Lower lobe of right lung (tissue), 2 donors: ENCODE measurements at places on chromosomes 2 and 18. TPM values are rescaled to one million over a fixed set of nuclear protein-coding genes. Genes with fewer than 3 reads are reported as not detected.

GRCh38 chr2:126303113-126303512 is 352.8 kb upstream of the GYPC start:
- H3K27me3 ChIP-seq = no peaks in the 10 kb centered on the region
- no peaks in the 10 kb centered on the region for H3K4me1 ChIP-seq
- H3K27ac ChIP-seq = no peak overlapping the region

DNA sequence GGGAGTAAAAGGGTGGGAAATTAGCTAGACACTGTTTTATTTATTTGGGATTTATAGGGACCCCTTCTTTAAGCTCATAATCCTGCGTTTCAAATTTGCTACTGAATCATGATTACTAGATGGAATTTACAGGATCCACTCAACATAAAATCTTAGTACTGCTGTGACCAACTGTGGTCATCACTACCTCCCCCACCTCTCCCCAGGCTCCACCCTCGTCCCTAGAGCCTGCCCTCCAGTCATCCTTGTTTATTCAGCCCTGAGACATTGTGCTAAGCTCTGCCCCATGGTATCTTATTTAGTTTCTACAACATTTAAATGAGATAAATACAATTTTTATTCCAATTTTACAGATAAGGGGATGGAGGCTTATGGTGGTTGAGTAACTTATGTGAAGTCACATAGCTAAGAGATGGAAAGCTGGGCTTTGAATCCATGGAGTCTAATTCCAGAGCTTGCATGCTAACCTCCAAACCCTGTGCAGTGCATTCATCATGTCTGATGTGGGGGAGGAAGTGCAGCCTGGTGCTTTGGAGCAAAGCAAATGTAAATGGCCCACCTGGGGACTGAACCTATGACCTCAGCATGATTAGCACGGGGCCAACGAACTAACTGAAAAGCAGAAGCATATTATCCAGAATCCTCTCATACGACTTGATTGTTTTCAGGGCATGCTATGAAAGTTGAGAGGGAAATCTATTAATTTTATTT is 502.4 kb downstream of the TMEM182 start:
- no peaks in the 10 kb centered on the region for H3K36me3 ChIP-seq
- DNase-seq = no peak
- H3K4me1 ChIP-seq = no peaks in the 10 kb centered on the region
- no peaks in the 10 kb centered on the region for H3K27me3 ChIP-seq
- H3K27ac ChIP-seq = no peak overlapping the region
- H3K4me3 ChIP-seq = no peak overlapping the region

- no peak for DNase-seq
- no peak overlapping the region for H3K4me3 ChIP-seq
- no peak overlapping the region for H3K27ac ChIP-seq
- no peaks in the 10 kb centered on the region for H3K4me1 ChIP-seq
- H3K27me3 ChIP-seq = no peaks in the 10 kb centered on the region
These were observed 128.4 kb downstream of the ASXL3 start for GRCh38 chr18:33706391-33706790.

GRCh38 chr2:120952318-120952717 is 216.7 kb downstream of the GLI2 start:
- H3K4me1 ChIP-seq = no peaks in the 10 kb centered on the region
- H3K27me3 ChIP-seq = no peaks in the 10 kb centered on the region
- no peak for DNase-seq
- H3K27ac ChIP-seq = no peak overlapping the region

Gene SERPINB3
- total RNA-seq = not detected

DNA sequence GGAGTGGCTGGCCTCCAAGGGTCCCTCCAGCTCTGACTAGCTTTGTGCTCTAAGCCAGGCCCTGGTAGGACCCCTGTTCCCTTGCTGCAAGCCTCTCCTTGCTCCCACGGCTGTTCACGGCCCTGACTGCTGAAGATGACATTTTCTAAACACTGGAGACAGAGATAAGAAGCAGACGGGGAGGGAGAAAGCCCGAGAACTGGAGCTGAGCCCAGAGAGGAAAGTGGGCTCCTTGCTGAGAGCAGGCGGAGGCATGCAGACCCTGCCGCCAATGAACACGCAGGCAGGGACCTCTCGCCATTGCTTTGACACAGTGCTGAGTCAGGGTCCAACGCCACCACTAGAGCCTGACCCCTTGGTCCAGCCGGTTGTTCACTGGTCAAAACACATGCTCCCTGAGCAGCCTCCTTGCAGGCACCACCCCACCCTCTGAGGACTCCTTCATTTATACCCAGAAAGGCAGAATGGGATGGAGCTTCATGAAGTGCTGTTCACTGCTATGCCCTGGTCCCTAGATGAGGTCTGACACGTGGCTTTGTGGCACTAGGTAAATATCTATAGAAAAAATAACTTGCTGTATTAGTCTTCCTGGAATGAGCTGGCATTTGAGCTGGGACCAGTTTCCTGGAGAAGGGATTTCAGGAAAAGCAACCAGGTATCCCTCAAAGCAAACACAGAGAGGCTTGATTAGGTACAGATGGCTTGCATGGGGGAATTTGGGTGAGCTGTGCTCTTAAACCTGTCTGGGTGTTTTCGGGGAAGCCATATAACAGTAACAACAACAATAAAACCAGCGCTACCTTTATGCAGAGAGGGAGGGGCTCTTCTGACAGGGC is 65.7 kb downstream of the MCFD2 start:
- H3K4me1 ChIP-seq = peaks cover 76% of the 10 kb centered on the region
- no peaks in the 10 kb centered on the region for H3K36me3 ChIP-seq
- H3K27ac ChIP-seq = peak overlapping the region; percentile 57
- H3K27me3 ChIP-seq = no peaks in the 10 kb centered on the region
- H3K4me3 ChIP-seq = no peak overlapping the region

GRCh38 chr2:214713080-214713830 is 96.2 kb downstream of the BARD1 start:
- no peak overlapping the region for H3K27ac ChIP-seq
- no peak overlapping the region for H3K4me3 ChIP-seq
- no peaks in the 10 kb centered on the region for H3K27me3 ChIP-seq
- no peak for DNase-seq
- no peaks in the 10 kb centered on the region for H3K4me1 ChIP-seq
- H3K36me3 ChIP-seq = no peaks in the 10 kb centered on the region

- no peak overlapping the region for H3K4me3 ChIP-seq
- no peak for DNase-seq
- no peaks in the 10 kb centered on the region for H3K36me3 ChIP-seq
- no peaks in the 10 kb centered on the region for H3K4me1 ChIP-seq
- H3K27me3 ChIP-seq = no peaks in the 10 kb centered on the region
These were observed 7.9 kb downstream of the SCYGR5 start for GRCh38 chr2:227674485-227674884.

GRCh38 chr2:11767779-11768178 is 21.3 kb downstream of the LPIN1 start:
- no peak overlapping the region for H3K4me3 ChIP-seq
- H3K4me1 ChIP-seq = no peaks in the 10 kb centered on the region
- no peaks in the 10 kb centered on the region for H3K27me3 ChIP-seq

- no peaks in the 10 kb centered on the region for H3K4me1 ChIP-seq
- no peaks in the 10 kb centered on the region for H3K27me3 ChIP-seq
- no peak for DNase-seq
These were observed 200.7 kb upstream of the SMAD7 start for GRCh38 chr18:49151482-49151881.

DNA sequence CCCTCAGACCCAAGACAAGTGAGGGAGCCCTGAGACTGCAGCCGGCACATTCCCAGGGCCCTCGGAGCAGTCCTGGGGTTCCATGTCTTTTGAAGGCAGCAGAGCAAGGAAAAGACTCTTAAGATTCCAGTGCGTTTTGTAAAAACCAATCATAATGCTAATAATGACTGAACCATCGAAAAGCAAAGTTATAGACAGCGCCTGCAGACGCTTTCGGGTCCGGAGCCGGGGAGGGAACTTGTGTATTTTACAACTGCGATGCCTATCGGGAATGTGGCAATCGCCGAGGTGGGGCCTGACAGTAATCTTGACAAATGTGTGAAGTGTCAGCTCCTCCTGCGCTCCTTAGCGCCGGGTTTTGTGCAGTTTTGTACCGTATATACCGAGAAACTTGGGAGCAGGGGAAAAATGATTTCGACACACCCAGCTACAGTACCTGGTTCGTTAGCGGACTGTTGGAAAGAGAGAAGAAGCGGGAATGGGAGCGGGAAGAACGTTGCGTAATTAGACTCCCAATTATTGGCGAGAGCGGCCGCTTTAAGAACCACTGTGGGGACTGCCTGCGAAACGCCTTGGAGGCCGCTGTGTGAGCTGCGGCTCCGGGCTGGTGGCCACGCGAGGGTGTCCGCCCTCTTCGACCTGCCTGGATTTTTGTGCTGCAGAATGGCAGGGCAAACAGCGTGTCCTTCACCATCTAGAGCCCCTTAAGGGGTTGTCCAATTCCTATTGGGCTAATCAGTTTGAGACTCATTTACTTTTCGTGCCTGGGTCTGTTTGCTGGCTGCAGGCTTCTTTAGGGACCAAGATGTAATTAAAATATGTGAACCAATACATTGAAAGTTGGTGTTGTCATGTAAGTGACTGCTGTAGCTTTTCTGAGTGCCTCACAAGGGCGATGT is 2.4 kb downstream of the EPAS1 start:
- H3K4me1 ChIP-seq = peaks cover 49% of the 10 kb centered on the region
- DNase-seq = peak; percentile 87
- peak overlapping the region; percentile 78 for H3K4me3 ChIP-seq
- no peaks in the 10 kb centered on the region for H3K27me3 ChIP-seq
- no peaks in the 10 kb centered on the region for H3K36me3 ChIP-seq
- H3K27ac ChIP-seq = peak overlapping the region; percentile 98

Gene OR6B2
- total RNA-seq = not detected

DNA sequence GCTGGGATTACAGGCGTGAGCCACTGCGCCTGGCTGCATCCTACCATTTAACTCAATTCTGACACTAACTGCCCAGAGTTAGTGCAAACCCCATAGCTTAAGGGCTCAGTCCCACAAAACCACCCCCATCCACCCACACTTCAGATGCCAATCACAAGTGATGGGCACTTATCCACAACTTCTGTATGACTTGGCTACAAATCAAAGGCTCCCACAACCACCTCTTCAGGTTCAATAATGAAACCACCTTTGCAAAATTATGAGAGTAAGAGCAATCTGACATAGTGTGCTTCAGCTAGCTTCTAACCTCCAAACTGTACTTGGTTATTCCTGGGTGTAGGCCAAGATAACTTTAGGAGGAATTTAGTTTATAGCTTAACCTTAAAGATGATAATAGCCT is 51.3 kb upstream of the SLC35F5 start:
- no peak for DNase-seq
- no peak overlapping the region for H3K4me3 ChIP-seq
- H3K27me3 ChIP-seq = no peaks in the 10 kb centered on the region
- no peaks in the 10 kb centered on the region for H3K4me1 ChIP-seq

DNA sequence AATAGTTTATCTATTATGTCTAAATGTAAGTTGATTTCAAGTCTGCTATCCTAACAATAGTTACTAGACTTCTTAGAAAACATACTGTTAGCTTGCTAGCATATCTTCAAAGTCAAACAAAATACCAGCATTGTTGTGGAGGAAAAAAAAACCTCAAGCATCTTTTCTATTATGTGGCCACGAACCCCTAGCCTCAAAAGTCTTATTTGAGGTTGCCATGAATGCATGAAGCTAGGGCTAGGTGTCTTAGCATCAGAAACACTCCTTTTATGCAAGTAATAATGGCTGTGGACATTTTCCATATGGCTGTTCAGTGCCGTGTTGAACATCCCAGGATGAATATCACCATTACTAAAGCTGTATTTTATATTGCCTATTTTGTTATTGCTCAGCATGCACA is 86.6 kb upstream of the OTX1 start:
- H3K27me3 ChIP-seq = no peaks in the 10 kb centered on the region
- H3K4me1 ChIP-seq = no peaks in the 10 kb centered on the region
- H3K4me3 ChIP-seq = no peak overlapping the region

DNA sequence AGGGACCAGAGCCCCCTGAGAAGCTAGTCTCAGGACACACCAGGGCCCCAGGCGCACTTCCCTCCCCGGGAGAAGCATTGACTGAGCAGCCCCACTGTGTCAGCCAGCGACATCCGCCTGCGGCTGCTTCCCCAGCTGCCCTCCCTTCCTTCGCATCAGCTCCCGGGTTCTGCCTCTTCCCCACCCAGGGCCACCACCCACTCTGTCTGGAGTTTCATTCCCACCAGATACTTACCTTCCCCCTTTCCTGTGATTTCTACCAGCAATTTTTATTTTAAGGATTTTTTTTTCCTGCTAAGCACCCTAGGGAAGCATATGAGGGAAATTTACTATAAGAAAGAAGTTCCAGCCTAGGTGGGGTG is 99.2 kb downstream of the SMAD7 start:
- peak overlapping the region; percentile 77 for H3K27ac ChIP-seq
- peaks cover 63% of the 10 kb centered on the region for H3K4me1 ChIP-seq
- H3K4me3 ChIP-seq = no peak overlapping the region
- no peaks in the 10 kb centered on the region for H3K27me3 ChIP-seq

DNA sequence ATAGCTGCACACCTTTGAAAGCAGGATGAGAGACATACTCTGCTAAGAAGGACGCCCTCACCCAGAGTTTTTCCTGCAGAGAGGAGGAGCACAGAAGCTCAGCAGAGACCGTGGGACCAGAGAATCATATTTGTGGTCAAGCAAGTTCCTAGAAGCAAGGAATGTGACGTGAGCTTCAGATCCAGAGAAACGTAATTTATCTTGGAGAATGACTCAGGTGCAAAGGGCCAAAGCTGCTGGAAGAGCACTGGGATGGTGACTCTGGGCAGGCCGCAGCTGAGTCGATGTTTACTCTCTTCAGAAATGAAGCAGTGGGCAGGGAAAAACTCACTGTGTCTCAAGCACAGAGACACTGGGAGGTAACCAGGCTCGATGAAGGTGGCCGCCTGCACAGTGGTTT is 50.1 kb upstream of the IGFBP2 start:
- no peaks in the 10 kb centered on the region for H3K4me1 ChIP-seq
- no peaks in the 10 kb centered on the region for H3K36me3 ChIP-seq
- no peaks in the 10 kb centered on the region for H3K27me3 ChIP-seq
- H3K27ac ChIP-seq = no peak overlapping the region
- H3K4me3 ChIP-seq = no peak overlapping the region
- no peak for DNase-seq

Gene SERPINB4
- total RNA-seq = not detected

Gene LYG1
- 1.0 TPM for total RNA-seq

DNA sequence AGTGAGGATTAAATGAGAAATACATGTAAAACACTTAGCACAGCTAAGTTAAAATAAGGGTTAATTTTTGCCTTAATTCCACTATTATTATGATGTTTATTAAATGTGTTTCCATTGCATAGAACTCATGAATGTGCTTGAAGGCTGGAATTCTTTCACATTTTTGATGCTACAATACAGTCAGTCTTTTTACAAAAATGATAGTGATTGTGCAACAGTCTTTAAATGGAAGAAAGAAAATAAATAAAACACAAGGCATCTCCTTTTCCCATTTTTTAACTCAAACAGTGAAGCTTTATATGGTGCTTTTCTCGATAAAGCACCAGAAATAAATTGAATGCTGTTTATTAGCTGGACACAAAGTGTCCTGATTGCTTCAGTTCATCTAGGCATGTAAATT is 123.9 kb downstream of the MAP2 start:
- no peak overlapping the region for H3K27ac ChIP-seq
- H3K27me3 ChIP-seq = no peaks in the 10 kb centered on the region
- no peaks in the 10 kb centered on the region for H3K4me1 ChIP-seq
- no peak overlapping the region for H3K4me3 ChIP-seq
- no peak for DNase-seq

GRCh38 chr2:204255071-204255470 is 290.2 kb upstream of the PARD3B start:
- H3K4me3 ChIP-seq = no peak overlapping the region
- no peaks in the 10 kb centered on the region for H3K27me3 ChIP-seq
- no peak for DNase-seq
- no peak overlapping the region for H3K27ac ChIP-seq
- H3K36me3 ChIP-seq = no peaks in the 10 kb centered on the region
- H3K4me1 ChIP-seq = peaks cover 17% of the 10 kb centered on the region
